Testis (tissue), 5 donors: ENCODE measurements at places on chromosomes 7 and 10. TPM values are rescaled to one million over a fixed set of nuclear protein-coding genes. Genes with fewer than 3 reads are reported as not detected.

DNA sequence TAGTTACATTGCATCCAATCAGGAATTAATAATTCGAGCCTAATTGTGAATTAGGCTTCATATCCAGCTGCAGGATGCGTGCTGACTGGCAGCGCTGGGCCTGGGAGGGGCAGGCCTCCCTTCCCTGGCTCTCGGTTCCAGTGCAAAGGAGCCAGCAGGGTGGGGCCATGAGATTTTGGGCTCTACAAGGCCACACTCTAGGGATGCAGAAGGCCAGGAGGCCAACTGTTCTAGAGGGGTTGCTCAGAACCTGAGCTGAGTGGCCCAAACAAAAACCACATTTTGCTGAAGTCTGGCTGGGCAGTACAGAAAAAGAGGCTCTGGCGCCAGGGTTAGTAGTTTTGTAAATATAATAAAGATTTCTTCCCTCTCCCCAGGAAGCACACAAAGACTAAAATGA lies 72.3 kb downstream of the CLEC2L start:
- H3K27ac ChIP-seq = no peak overlapping the region
- DNase-seq = peak; percentile 13
- no peaks in the 10 kb centered on the region for H3K36me3 ChIP-seq
- no peaks in the 10 kb centered on the region for H3K4me1 ChIP-seq
- H3K27me3 ChIP-seq = no peaks in the 10 kb centered on the region

- DNase-seq = no peak
- H3K36me3 ChIP-seq = no peaks in the 10 kb centered on the region
- no peak overlapping the region for H3K4me3 ChIP-seq
- H3K27ac ChIP-seq = no peak overlapping the region
- H3K27me3 ChIP-seq = no peaks in the 10 kb centered on the region
Measured at GRCh38 chr10:131119626-131120355, 191.7 kb downstream of the TCERG1L start.

GRCh38 chr7:100693312-100694097 lies 545 bp downstream of the GIGYF1 start:
- peak overlapping the region; percentile 88 for H3K4me3 ChIP-seq
- no peaks in the 10 kb centered on the region for H3K27me3 ChIP-seq
- no peak for DNase-seq
- peak overlapping the region; percentile 86 for H3K27ac ChIP-seq
- peaks cover 42% of the 10 kb centered on the region for H3K4me1 ChIP-seq

- no peaks in the 10 kb centered on the region for H3K36me3 ChIP-seq
- no peaks in the 10 kb centered on the region for H3K27me3 ChIP-seq
- no peak for DNase-seq
- peak overlapping the region; percentile 96 for H3K27ac ChIP-seq
- H3K4me3 ChIP-seq = peak overlapping the region; percentile 50
Measured at GRCh38 chr10:62050346-62050892, 148.9 kb downstream of the ARID5B start.

DNA sequence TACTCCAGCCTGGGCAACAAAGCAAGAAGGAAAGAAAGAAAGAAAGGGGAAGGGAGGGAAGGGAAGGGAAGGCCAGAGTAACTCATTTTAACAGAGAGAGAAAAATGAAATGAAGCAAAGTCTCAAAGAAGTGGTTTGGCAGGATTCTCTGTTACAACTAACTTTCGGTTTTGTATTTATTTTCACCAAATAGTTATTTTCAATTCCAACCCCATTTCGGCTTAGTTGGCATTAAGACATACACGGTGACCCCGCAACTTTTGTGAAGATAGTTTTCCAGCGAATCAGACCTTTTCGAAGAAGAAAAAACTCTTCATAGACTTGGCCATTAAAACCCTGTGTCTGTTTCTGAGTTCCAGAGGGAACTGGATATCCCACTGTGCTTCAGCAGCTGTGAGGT lies 45.2 kb upstream of the LYZL2 start:
- no peaks in the 10 kb centered on the region for H3K27me3 ChIP-seq
- no peak overlapping the region for H3K4me3 ChIP-seq
- H3K4me1 ChIP-seq = no peaks in the 10 kb centered on the region
- H3K36me3 ChIP-seq = no peaks in the 10 kb centered on the region

DNA sequence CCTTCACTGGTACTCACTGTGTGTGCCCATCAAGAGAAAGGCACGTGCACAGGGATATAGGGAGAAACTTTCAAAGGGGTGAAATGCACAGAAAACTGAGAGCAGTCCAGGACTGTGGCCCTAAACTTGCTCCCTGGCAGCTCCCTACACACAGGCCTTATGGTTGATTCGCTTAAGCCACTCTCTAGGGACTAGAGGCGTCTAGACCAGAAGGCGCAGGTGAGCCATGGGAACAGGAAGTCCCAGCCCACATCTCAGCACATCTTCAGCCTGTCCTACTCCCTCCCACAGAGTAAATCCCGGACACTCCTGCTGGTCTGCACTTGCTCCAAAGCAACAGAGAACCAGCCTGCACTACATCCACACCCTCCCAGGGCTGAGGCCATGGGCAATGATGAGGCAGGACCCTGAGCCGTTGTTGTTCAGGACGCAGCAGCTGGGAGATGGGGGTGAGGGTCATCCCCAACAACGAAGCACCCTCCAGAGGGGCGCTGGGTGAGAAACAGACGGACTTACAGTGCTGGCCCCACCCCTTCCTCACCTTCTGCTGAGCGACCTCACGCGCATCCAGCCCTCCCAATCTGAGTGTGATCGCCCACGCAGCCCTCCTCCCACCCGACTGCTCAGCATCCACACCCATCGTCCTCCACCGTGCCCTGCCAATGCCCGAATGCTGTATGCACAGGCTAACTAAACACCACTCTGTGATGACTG lies 109.3 kb downstream of the TNS3 start:
- no peaks in the 10 kb centered on the region for H3K36me3 ChIP-seq
- H3K27me3 ChIP-seq = no peaks in the 10 kb centered on the region
- peaks cover 33% of the 10 kb centered on the region for H3K4me1 ChIP-seq
- no peak for DNase-seq

- H3K36me3 ChIP-seq = no peaks in the 10 kb centered on the region
- H3K4me3 ChIP-seq = no peak overlapping the region
- no peak overlapping the region for H3K27ac ChIP-seq
- DNase-seq = no peak
- no peaks in the 10 kb centered on the region for H3K4me1 ChIP-seq
- no peaks in the 10 kb centered on the region for H3K27me3 ChIP-seq
Measured at GRCh38 chr7:1562116-1562515, 6.1 kb upstream of the TMEM184A start.

GRCh38 chr7:40733578-40733977 lies 598.8 kb downstream of the SUGCT start:
- no peak for DNase-seq
- H3K36me3 ChIP-seq = no peaks in the 10 kb centered on the region
- H3K27me3 ChIP-seq = no peaks in the 10 kb centered on the region
- no peak overlapping the region for H3K27ac ChIP-seq
- H3K4me1 ChIP-seq = no peaks in the 10 kb centered on the region

GRCh38 chr7:157002819-157003421 lies 7.5 kb downstream of the MNX1 start:
- H3K4me3 ChIP-seq = no peak overlapping the region
- peak; percentile 12 for DNase-seq
- H3K27me3 ChIP-seq = peaks cover 6% of the 10 kb centered on the region
- H3K27ac ChIP-seq = no peak overlapping the region
- peaks cover 6% of the 10 kb centered on the region for H3K4me1 ChIP-seq

DNA sequence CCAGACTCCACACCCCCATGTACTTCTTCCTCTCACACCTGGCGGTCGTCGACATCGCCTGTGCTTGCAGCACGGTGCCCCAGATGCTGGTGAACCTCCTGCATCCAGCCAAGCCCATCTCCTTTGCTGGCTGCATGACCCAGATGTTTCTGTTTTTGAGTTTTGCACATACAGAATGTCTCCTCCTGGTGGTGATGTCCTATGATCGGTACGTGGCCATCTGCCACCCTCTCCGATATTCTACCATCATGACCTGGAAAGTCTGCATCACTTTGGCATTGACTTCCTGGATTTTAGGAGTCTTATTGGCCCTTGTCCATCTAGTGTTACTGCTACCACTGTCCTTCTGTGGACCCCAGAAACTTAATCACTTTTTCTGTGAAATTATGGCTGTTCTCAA lies 4.8 kb downstream of the OR2A25 start:
- H3K36me3 ChIP-seq = no peaks in the 10 kb centered on the region
- no peak overlapping the region for H3K27ac ChIP-seq
- no peaks in the 10 kb centered on the region for H3K27me3 ChIP-seq
- no peak overlapping the region for H3K4me3 ChIP-seq
- DNase-seq = no peak

DNA sequence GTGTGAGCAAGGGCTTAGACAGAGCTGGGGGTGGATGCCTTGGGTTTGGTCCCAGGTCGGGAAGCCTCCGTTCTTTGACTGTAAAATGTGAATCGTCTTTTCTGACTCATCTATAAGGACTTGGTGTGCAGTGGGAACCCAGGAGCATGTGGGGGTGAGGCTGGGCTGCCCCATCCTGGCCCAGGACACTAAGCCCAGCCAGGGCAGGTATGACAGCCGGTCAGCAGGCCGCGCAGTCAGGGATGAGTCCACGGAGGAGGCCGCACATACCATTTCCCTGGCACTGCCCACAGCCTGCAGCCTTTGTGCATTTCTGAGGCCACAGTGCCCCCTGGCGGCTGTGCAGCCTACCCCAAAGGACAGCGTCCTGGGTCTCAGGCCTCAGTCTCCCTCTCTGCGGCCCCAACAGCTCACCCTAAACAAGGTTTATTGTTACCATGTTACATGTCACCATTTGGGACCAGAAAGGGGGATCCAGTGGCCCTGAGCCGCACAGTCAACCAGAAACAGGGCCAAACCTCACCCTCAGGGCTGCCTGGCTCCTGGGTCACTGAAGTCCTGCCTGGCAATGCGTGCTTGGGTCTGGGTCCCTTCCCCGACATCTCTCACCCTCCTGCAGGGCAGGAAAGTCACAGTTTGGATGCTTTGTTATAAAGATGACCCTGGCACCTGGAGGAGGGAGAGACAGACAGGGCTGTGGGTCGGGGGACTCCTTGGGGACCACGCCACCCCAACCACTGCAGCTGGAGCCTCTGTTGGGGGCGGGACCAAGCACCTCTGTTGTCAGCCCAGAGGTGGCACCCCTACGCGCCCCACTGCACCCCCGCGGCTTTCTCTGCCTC lies 14.4 kb upstream of the SH2B2 start:
- H3K27me3 ChIP-seq = no peaks in the 10 kb centered on the region
- H3K4me1 ChIP-seq = no peaks in the 10 kb centered on the region
- H3K27ac ChIP-seq = no peak overlapping the region
- DNase-seq = peak; percentile 85

GRCh38 chr7:116576350-116577319 lies 51.8 kb downstream of the CAV1 start:
- peak overlapping the region; percentile 11 for H3K27ac ChIP-seq
- no peaks in the 10 kb centered on the region for H3K27me3 ChIP-seq
- no peak for DNase-seq
- no peaks in the 10 kb centered on the region for H3K36me3 ChIP-seq

DNA sequence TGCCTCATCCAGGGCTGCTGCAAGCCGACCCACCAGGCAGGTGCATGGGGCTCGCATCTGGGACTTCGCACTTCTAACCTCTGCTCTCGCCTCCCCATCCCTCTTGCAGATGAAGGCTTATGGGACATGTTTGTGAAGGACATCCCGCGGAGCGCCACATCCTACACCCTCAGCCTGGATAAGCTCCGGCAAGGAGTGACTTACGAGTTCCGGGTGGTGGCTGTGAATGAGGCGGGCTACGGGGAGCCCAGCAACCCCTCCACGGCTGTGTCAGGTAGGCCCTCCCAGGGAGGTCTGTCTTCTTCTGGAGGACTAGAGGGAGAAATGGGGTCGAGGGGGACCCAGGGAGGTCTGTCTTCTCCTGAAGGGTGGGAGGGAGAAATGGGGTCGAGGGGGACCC lies 448.9 kb upstream of the FOXK1 start:
- H3K4me3 ChIP-seq = no peak overlapping the region
- H3K36me3 ChIP-seq = no peaks in the 10 kb centered on the region
- no peak for DNase-seq
- H3K27ac ChIP-seq = no peak overlapping the region
- no peaks in the 10 kb centered on the region for H3K4me1 ChIP-seq
- no peaks in the 10 kb centered on the region for H3K27me3 ChIP-seq

Gene NET1
- 40.7 TPM for total RNA-seq

Gene OR2A42
- not detected for total RNA-seq

Gene NXPH1
- 0.37 TPM for total RNA-seq
